A673 (cell line): ENCODE measurements at places on chromosomes 13 and 19.
A peak's percentile ranks its signal among the peaks of the same experiment; 100 is the strongest.

DNA sequence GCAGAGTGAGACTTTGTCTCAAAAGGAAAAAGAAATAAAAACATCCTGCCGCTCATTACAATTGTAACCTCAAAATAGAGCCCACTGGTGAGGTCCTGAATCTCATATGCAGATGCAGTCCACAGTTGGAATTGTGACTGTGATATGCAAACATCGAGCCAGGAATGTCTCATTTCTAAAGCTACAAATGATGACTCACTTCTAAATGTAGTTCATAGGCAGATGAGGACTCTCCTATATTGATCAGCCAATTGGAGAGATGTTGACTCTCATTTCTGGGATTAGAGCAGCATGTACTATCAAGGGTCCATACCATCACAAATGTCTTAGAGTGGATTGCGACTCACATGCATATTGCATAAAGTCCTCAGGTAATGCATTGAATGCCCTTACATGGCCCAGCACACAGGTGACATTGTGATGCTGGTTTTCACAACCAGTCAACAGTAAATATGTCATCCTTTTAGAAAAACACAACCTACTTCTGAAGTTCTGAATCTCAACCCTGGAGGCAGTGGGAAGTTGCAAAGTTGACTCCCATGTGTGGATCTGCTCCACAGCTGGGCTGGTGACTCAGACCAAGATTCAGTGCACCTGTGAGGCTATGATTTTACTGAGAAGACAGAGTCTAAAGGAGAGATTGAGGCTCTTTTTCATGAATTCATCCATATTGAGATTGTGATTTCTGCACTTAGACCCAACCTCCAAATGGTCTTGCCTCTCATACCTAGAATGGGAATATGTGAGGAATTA is 16.9 kb upstream of the ZNF254 start:
- no peak for DNase-seq

DNA sequence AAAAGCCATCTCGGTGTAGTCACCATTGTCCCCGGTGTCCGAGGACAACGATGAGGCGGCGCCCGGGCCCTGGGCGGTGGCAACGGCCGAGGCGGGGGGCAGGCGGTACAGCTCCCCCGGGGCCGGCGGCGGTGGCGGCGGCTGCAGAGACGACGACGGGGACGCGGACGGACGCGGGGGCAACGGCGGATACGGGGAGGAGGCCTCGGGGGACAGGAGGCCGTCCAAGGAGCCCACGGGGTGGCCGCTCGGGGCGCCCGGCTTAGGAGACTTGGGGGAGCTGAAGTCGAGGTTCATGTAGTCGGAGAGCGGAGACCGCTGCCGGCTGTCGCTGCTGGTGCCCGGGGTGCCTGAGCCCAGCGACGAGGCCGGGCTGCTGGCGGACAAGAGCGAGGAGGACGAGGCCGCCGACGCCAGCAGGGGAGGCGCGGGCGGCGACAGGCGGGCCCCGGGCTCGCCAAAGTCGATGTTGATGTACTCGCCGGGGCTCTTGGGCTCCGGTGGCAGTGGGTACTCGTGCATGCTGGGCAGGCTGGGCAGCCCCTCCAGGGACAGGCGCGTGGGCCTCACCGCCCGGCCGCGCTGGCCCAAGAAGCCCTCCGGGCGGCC is 3.5 kb downstream of the IRS2 start:
- peak; percentile 61 for DNase-seq

GRCh38 chr13:82136880-82137279 is 1745.4 kb downstream of the SLITRK1 start:
- no peak for DNase-seq

DNA sequence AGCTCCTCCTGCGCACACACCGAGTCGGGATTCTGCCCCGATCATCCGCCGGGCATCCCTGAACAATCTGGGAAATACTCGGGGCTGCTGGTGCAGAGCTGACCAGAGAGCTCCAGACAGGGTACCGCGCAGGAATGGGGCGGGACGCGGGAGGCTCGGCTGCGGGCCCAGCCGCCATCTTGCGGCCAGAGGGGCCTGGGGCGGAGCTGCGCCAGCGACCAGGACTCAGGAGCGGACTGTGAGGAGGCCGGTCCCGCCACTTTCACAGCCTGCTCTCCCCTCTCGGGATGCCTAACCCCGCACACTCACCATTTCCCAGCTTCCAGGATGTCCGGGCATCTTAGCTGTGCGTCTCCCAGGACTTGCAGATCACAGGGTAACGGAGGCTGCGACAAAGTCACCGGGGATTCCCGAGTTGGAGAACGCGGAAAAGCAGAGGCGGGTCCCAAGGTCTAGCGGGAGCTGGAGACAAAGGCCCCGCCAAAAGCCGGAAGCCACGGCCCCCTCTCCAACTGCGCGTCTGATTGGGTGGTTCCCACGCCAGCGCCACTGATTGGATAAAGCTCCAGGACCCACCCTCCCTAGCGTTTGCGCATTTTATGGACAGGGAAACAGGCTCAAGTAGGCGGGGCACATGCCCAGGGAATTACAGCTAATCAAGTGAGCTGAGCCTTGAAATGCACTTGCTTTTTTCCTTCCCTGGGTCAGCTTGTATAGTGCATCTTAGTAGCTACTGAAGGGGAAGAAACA is 15.8 kb upstream of the ZNF43 start:
- DNase-seq: peak; percentile 96

DNA sequence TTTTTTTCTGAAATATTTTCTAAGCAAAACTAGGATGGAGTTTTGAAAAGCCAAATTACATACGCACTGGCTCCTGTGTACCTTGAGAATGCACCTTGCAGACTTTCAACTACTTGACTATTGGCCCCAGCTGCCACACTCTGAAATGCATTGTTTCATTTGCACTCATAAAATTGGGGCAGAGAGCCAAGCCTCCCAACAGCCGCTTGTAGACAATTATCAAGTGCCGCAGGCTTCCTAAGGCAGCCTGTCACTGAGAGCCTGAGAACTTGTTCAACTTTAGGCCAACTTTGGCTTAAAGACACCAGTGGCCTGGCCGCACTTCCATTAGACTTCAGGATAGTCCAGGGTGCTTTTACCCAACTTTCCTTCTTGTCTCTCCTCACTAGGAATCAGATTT is 115.7 kb upstream of the STARD13 start:
- DNase-seq: peak; percentile 46

DNA sequence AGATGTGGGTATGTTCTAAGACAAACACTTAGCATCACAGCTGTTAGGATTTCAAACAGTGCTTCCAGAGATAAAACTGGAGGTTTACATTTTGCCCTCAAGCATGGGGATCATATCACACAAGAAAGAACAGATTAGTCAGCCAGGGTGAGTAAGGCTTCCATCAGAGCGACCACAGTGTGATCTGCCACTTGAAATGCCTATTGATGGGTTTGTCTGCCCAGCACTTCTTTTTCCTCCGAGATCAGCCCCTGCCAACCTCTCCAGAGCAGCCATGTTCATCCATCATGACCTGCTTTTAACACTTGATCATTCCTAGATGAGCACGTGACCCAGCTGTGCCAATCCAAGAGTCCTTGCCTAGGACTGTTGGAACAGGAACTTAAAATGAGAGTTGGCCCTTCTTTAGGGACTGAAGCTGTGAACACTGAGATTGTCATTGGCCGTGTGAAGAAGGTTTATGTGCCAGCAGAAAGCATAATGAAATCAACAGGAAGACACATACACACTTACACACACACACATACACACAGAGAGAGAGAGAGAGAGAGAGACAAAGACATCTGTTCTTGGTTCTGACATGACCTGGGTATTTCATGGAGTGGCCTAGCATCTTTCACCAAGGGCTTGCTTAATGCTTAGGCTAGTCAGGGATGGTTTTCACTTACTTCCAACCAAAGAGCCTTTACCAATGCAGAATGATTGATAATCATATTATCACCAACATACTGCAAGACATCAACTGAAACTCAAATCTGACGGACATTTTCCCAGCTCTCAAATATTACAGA is 5.2 kb upstream of the CEBPG start:
- DNase-seq: no peak

- DNase-seq: no peak
Measured at GRCh38 chr13:66926200-66926850, 303.8 kb downstream of the PCDH9 start.

DNA sequence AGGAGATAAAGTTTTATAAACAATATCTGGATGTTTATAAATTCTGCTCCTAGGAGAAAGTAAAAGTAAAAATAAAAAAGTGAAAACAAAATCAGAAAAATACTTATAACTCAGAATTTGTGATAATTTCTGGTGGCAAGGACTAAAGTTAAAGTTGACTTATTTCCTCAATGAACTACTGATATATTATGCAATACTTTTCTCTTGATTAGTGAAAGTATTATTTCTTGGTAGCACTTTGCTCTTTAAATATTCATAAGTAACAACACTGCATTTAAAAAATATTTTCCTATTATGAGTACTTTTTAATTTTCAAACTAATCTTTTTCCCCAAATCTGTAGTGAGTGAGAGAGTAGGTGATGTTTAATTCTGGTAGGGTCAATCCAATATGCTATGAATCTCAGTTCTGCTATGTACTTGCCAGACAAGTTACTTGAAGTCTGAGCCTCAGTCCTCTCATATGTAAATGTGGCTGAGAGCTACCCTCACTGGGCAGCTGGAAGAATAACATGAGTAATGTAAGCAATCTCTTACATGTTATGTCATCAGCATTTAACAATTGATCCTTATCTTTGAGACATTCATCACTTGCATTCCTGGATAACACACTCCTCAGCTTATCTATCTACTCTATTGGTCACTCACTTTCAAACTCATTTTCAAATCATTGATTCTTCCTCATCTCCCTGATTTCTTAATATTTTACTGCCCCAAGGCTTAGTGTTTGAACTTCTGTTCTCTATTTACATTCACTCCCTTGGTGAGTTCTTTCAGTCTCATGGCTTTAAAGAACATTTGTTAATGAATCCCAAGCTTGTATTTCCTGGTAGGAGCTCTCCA is 239.0 kb downstream of the RGCC start:
- peak; percentile 52 for DNase-seq

DNA sequence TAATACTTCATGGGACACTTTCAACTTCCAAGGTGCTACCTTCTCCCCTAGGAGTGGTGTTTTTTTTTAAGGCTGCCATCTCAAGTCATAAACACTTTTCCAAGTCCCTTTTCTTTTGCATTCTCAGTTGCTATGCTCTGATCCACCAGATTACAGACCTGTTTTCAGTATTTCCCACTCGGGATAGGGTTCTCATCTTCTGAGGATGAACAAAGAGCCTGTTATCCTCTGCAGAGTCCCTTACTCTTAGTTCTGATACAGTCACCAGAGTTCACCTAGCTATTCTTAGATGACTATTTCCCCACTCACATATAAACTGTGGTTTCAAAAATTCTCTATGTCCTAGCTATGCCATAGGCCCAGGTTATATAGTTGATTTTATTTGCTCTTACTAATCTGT is 15.9 kb downstream of the ZDHHC20 start:
- no peak for DNase-seq

DNA sequence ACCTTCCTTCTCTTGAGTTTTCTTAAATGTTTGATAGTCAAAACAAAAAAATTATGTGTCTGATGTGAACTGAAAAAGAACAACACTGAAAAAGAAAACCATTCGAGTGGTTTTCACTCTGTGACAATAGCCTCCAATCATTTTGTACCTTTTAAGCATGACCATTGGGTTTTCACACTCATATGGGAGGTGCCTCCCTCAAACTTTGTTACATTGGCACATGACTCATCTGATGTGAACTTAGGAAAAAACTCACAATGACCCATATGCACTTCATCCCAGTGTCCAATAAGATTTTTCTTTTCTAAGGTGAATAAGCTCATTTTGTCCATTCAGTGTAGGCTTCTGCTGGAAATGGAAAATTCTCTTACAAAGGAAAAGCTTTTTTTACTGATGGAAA is 66.6 kb upstream of the XPO4 start:
- DNase-seq: no peak

DNA sequence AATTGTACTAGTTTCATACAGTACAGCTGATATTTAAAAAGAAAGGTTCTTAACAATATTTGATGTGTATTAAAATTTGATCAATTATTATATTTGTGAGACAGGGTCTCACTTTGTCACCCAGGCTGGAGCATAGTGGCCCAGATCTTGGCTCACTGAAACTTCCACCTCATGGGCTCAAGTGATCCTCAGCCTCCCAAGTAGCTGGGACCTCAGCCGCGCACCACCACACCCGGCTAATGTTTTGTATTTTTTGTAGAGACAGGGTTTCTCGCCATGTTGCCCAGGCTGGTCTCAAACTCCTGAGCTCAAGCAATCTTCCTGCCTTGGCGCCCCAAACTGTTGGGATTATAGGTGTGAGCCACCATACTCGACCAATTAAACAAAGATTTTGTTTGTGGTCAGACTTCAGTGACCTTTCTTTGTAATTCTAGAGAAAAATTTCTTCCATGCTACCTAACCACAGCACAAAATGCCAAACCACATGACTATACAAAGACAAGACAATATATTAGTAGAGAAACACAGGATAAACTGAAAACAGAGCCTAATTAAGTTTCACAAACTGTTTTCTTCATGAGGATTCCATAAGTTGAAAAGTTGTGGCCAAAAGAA is 59.6 kb downstream of the RBM26 start:
- no peak for DNase-seq

DNA sequence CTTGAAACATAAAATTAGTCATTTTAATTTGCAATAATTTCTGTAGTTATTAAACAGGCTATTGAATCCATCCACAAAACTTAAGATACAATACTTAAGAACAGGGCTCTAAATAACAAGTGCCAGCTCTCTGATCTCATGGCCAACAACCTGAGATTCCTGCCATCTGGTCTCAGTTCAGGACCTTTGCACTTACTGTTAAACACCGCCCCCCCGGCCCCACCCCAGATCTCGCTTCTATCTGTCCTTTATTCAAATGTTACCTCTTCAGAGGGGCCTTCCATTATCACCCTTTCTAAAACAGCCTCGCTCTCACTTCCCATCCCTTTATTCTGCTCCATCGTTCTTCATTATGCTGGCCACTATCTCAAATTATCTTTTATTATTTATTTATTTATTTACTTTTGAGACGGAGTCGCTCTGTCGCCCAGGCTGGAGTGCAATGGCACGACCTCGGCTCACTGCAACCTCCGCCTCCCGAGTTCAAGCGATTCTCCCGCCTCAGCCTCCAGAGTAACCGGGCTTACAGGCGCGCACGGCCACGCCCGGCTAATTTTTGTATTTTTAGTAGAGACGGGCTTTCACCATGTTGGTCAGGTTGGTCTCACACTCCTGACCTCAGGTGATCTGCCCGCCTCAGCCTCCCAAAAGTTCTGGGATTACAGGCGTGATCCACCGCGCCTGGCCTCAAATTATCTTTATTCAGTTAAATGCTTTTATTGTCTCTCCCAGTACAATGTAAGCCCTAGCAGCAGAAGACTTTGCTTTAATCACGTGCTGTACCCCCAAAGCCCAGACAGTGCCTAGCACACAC is 838 bp upstream of the SNRNP70 start:
- no peak for DNase-seq

GRCh38 chr13:72565893-72566292 is 161.5 kb downstream of the MZT1 start:
- peak; percentile 42 for DNase-seq

- DNase-seq: no peak
Measured at GRCh38 chr13:46656786-46657185, 103.8 kb downstream of the LRCH1 start.

DNA sequence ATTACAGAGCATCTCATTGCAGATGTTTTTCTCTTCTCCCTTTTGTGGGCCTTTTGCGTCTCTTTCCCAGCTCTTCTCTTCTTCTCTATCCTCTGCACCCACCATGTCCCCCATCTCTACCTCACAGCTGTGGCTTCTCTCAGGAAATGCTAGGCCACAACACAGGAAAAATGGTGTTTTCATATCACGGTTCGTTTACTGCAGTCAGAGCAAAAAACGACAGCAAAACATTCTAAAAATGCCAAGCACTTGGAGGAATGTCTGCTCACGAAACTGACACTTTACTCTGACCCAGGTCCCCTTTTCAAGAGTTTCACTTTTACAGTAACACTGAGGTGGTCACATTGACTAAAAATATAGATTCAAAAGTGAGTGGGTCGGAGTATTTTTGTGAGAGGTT is 152.2 kb downstream of the DCT start:
- no peak for DNase-seq
